Stimulated activated CD4-positive, alpha-beta T cell treated with anti-CD3 and anti-CD28 coated beads, Interleukin-1b, Interleukin-23, amount 100 ng/mL, for 24 hours (primary cell): ENCODE measurements at places on chromosomes 12 and 14.

DNA sequence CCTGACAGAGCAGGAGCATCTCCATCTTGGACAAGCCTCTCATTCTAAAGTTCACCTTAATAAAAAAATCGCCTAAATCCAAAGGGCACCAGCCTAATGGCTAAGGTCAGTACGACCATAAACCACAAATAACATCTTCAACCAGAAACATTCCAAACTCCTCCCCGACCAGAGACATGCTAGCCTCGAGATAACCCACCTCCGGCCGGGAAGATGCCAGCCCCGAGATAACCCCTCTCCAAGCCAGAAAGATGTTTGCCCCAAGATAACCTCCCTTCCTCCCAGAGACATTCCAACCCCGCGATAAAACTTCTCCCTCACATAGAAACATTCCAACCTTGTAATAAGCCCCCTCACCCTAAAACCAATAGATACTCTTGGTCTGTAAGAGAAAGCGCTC is 86.8 kb upstream of the PKP2 start:
- no peak for DNase-seq

DNA sequence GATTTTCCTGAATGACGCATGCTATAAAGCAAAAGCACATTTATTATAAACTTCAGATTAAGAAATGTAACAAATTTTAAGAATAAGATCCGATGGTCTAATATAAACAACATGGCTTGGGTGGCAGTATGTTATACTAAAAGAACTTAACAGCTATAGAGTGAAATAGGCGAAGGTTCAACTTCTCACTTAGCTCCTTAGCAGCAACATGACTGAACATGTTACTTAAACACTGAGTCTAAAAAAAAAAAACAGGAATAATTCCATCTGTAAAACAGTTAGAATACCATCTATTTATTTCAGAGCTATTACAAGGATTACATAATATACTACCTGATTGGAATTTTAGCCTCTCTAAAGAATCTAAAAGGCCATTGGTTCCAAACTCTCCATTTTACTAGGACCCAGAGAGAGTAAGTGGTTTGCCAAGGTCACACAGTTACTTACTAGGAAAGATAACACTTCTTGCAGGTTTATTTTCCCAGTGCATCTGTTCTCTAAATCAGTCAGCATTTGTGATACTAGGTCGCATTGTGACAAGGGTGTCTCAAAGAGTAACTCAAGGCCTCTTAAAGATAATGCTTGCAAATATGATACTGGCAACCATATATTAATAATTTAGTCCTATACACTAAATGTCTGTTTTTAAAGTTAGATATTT is 14.8 kb downstream of the OSBPL8 start:
- DNase-seq, result no peak

DNA sequence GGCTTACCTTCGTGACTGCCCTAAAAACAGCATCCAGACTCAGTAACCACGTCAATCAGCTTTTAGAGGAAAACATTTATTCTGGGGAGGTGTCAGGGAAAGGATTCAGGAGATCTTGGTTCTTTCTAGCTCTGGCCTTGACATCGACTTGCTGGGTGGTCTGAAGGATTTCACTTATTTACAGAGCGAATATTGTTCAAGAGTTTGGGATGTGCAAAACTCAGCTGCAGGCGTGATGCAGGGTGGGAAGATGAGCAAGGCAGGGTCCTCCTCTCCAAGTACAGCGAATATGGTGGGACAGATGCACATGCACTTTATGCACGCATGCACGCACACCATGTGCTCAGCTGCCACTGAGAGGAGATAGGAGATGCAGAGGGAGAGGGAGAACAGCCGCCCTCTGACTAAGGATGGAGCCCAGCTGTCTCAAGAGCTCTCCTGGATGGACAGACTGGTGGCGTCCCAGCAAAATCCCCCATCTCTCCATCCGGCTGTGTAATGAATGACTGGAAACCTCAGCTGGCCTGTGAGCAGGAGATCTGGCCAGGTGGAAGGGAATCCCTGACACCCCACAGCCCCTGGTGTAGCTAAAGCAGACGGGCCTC is 24.4 kb upstream of the BDKRB1 start:
- DNase-seq, result no peak

DNA sequence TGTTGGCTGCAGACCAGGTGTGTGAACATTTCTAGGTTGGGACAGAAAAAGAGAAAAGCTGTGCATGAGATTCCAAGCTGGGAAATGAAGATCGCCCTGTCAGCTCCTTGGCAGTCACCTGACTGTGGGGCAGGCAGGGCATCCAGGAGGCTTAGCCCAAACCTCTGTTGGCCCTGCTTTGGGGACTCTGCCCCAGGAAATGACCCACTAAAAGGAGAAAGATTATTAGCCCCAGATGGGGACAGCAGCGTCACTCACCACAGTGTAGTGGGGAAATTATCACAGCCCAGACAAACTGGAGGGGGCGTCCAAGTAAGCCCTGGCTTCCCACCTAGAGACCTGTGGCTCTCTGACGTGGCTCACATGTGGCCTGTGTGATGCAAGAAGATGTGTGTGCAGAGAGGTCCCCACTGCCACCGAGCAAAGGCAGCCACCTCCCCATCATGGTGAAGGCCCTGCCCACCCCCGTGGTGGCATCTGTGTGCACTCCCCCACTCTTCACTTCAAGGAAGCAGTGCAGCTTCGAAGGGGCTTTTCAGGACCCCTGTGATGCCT is 39.1 kb downstream of the DIO3 start:
- DNase-seq, result no peak

DNA sequence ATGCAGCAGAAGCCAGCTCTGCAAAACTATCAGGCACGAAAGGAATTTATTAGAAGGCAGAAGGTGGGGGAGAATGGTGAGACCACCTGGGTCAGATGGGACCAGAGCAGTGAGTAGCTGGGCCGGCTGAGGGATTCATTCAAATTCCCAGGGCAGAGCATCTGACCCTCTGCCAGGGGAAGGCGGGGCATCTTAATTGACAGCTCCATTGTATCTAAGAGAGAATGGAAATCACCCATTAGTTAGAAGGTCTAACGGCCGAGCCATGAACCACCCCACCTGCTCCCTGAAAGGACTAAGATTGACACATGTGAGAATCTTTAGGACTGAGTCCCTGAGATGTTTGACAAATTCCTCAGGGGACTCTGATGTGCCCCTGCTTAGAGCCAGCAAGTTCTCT is 83.7 kb downstream of the PHETA1 start:
- DNase-seq, result no peak

DNA sequence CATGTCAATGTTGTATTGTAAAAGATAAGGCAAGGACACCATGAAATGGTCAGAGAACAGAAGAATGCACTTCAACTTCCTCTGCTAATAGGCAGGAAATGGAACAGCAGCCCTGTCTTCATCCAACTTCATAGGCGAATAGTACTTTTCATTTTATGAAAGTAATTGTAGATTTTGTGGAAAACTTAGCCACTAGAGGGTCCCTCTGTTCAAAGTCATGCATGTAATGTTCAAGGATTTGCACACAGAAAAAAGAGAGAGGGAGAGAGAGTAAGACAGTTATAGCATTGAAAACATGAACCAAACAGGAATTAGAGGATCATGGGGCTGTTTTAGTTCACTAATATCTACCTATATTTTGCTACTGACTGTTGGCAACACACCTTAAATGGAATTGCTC is 172.2 kb downstream of the FLRT2 start:
- DNase-seq, result no peak

- peak; percentile 19 for DNase-seq
These were observed 226.3 kb upstream of the NOS1 start for GRCh38 chr12:117587631-117588287.

- DNase-seq, result no peak
These were observed 31.9 kb downstream of the FOS start for GRCh38 chr14:75310295-75311111.

DNA sequence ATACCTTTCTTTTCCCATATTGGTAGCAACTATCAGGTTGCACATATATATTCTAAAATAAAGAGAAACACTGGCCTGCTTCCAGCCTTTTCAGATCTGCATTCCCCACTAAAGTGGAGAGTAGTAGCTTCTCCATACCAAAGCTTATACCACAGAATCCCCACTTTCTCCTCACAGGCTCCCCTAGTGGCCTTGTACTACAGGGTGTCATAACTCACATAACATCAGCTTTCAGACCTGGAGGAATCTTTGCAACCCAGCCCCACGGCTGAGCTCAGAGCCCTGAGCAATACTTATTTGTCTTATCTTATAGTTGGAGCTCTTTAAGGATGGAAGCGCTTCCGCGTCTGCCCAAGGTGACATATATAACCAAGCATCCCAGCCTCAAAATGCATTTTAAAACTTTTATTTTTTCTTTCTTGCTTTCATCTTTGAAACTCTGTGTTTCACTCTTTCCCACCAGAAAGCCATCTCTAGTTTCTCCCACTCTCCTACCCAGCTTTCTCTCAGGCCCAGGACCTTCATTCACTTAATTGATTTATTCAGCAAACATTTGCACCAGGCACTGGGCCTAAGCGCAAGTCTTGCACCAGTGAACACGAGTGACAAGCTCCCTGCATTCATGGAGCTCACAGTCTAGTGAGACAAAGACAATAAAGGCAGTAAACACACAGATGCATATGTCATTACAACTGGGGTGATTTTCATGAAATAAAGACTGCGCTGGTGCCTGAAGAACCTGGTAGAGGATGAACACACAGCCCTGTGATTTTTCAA is 254.7 kb downstream of the IPO8 start:
- no peak for DNase-seq

DNA sequence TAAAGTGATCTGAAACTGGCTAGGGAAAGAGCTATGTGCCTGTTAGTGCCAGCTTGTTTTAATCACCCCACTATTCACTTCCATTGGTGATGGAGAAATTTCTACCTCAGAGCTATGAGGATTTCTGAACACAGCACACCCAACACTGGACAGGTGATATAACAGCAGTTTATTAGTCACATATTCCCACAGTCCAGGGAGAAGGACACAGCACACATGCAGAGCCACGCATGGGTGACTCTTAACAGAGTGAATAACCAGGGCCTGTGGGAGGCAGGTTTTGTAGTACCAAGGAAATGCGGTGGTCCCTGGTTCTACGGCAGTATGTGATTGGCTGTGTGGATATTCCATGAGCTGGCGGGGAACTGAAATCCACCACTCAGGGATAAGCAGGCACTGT is 455.1 kb downstream of the BTG1 start:
- DNase-seq, result no peak

GRCh38 chr12:125983784-125984500 is 918.7 kb downstream of the AACS start:
- no peak for DNase-seq

GRCh38 chr12:82803201-82803600 is 116.5 kb downstream of the TMTC2 start:
- DNase-seq, result no peak

DNA sequence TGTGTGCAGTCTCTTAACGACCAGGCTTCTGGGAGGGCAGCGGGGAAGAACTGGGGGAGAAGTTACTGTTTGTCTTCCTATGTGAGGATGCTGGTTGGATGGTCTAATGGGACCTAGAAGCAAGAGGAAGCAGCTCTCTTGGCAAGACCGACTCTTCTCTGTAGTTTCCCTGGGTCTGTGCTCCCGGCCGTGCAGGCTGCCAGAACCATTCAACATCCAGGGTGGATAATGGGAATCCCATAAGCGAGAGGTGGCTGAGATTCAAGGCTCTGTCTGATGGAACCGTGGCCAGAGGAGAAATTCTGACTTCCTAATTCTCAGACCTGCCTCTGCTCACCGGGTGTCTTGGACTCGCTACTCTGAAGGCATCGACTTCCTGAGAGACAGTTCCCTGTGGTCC is 561.0 kb upstream of the TBX3 start:
- DNase-seq, result no peak
